ENCODE measurements at places on chromosomes 13 and 19.
A peak's percentile ranks its signal among the peaks of the same experiment; 100 is the strongest.

GRCh38 chr19:1085676-1086442, 9.3 kb downstream of the POLR2E start:
- DNase-seq, result no peak

- no peak for DNase-seq
Measured at GRCh38 chr19:38421856-38422255, 4.2 kb downstream of the RASGRP4 start.

DNA sequence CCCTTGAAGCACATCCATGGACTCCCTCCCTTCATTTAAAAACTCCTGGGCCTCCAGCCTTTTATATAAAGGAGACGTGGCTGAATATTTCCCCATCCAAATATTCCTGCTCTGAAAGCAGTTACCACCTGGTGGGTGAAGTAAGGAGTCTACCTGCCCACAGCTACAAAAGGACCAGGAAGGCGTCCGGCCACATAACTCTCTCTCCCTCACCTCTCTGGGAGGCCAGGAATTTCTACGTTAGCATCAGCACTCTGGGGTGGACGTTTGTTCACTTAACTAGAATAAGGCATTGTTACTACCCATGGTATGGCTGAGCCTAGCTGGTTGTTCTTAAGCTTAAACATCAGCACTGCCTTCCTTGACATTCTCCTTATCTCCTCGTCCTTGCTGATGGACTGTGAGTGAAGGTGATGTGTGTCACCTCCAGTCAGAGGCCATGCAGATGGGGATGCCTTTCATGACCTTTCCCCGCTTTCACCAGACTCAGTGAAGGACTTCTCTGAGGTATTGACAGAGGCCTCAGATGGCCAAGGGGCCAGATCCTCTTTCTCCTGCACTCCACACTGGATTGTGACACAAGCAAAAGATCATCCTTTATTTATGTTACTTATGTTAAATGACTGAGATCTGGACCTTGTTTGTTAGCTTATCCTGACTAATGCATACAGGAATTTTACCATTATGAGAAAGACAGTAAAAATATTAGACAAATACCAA, 22.2 kb upstream of the KPNA3 start:
- no peak for DNase-seq

- no peak for DNase-seq
Measured at GRCh38 chr19:48768994-48769713, 13.8 kb downstream of the FGF21 start.

GRCh38 chr19:16365300-16365996, 40.8 kb downstream of the KLF2 start:
- DNase-seq, result no peak

DNA sequence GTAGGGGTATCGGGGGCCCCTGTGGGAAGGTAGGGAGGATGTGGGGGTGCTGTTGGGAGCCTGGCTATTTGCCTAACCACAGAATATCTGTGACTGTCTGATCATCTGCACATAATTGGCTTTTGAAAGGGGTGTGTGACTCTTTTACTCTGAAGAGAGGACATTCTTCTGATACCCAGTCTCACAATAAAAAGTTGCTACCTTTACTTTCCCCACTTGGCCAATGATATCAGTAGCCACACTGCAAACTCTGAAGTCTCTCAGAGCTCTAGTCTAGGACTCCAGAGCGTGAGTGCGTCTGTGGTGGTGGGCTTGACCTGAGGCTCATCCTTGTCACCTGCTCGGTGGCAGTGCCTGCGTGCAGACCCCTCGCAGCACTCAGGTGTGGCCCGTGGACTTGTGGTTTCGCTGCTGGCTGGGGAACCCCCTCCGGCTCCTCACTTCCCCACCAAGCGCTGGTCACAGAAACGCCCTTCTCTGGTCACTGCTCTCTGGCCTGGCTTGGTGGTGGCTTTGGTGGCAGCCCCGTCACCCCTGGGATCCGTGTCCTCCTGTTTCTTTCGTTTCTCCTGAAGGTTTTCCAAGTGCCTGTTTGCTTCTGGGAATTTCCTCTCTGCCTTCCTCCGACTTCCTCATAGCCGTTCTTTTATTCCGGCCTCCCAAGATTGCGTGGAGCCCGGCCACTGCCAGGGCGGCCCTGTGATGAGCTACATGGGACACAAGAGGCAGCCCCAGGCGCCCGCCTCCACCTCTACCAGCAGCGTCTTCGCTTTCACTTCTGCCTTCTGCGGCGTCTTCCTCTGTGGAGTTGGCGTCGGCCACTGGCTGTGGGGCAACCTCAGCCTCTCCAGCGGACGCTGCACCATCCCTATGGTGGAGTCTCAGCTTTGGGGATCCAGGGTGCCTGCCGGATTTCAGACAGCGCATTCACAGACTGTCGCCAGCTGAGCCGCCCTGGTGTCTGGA, 78.0 kb downstream of the ATP11A start:
- no peak for DNase-seq

DNA sequence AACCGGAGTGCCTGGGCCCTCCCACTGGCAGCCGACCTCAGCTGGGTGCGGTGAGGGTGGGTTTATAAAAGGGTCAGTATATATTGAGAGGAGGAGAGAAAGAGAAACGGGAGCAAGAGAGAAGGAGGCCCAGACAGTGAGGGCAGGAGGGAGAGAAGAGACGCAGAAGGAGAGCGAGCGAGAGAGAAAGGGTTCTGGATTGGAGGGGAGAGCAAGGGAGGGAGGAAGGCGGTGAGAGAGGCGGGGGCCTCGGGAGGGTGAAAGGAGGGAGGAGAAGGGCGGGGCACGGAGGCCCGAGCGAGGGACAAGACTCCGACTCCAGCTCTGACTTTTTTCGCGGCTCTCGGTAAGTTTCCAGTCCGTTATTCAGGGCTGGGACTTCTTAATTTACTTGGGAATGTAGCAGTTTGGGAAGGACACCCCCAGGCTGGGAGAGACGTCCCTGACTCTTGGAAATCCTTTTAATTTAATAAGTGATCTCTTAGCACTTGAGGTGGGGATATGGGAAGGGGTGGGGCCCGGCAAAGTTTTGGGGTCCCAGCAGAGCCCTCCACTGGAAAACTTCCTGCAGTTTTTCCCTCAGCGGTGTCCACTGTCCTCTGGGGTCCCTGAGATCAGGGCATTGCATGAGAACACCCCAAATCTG, at the start of gene EMP3:
EMP3 (plus strand) TSS at position 288 of the 646 bp plus-strand sequence. CDS start 1,293 bp downstream, outside the sequence.
- peak; percentile 84 for DNase-seq

GRCh38 chr13:99374994-99375737, 68.0 kb upstream of the GPR183 start:
- DNase-seq, result no peak

DNA sequence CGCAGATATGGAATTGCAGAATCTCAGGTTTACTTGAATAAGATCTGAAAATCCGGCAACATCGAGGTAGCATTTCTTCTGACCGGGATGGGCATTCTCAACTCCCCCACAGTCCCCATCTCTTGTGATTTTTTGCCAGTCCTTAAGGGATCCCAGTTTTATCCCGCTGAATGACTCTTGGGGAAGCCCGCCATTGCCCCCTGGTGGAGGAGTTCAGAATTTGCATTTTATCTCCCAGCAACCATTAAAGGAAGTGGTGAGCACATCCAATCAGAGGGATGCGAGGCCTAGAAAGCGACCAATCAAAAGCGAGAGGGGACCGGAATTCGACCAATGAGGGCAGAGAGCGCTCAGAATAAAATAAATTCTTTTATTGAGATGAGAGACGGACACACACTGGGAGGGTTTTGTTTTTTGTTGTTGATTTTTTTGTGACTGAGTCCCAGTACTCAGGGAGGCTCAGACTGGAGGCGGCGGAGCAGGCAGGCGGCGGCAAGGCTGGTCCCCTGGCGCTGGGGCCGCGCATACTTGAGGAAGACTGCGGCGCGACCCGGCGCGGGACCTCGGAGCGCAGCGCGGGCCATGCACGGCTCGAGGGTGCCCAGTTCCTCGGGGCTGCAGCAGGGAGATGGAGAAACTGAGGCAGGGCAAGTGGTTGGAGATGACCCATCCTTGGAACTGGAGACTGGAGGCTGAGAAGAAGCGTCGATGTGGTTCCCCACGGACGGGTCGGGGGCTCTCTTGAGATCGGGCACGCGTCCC, 3.9 kb upstream of the TTC9B start:
- peak; percentile 65 for DNase-seq

DNA sequence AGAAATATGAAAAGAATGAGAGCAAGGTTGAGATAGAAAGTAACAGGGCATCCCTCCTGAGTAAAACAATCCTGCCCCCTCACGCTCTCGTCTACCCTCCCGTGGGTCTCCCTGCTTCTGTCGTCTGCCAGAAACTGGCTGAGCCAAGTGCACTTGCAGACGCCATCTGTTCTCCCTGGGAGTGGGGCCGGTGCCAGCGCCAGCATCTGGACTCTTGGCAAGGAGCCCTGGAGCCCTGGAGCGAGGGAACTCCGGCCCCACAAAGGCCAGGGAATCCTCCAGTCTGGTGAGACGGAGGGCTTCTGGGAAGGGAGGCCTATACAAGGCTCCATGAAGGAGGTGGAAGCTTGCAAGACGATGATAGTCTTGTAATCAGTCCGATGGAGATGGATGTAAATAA, 2.3 kb upstream of the TMEM91 start:
- DNase-seq, result no peak

DNA sequence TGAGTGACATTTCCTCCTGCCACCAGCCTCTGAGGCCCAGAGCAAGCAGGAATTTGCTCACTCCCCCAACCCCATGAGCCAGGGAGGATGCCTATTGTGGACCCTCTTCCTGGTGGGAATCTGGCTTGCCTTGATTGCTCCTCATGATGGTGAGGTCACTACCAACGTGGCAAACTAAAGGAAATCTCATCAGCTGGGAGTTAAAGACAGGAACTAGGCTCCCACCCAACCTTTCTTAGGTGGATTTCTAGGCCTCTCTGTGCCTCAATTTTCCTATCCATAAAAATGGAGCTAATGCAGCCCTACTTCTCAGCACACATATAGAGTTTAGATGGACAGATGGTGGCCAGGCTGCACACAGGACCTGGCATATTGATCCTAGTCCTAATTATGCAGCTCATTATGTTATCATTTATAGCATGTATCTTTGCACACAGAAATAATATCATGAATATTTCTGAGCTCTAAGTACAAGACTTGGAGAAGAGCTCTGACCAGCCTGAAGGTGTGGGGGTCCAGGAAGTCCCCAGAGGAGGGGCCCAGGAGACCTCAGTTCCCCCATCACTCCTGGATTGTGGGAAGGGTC, 2.0 kb downstream of the B3GNT3 start:
- DNase-seq, result no peak

Data from stimulated activated CD4-positive, alpha-beta T cell treated with anti-CD3 and anti-CD28 coated beads, Interleukin-4, amount 100 ng/mL, for 1 hour (primary cell).